ENCODE measurements at places on chromosomes 11 and 22.

GRCh38 chr11:11217929-11218628 lies 135.0 kb downstream of the CSNK2A3 start:
- DNase-seq: no peak

DNA sequence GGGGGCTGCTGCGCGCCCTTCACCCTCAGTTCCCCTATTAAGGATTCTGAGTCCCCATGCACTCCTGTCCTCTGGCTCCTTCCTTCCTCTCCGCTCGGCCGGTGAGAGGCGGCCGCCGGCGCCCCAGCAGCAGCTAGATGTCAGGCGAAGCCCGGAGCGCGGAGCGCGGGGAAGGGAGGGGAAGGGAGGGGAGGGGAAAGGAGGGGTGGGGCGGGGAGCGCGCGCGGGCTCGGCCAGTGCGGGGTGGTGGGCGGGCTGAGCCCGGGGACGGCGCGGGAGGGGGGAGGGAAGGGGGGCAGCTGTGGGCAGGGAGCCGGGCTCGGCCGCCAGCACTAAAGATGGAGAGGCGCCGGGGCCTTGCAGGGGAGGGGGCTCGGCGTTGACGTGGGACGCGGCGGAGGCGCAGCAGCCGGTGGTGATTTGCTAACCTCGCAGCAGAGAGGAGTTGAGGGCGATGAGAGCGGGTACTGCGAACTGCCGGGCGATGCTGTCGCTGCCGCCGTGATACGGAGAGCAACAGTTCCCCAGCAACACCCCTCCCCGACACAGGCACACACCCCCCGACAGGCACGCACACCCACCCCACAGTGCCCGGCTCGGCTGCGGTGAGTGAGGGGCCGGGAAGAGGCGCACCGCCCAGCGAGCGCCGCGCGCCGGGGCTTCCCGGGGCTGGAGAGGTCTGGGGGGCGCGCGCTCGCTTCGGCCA lies at the start of gene ZBTB16:
Gene ZBTB16, plus strand, starts transcription at position 434 of the 706 bp plus-strand sequence. CDS start 3,590 bp downstream, outside the sequence.
- DNase-seq: no peak

DNA sequence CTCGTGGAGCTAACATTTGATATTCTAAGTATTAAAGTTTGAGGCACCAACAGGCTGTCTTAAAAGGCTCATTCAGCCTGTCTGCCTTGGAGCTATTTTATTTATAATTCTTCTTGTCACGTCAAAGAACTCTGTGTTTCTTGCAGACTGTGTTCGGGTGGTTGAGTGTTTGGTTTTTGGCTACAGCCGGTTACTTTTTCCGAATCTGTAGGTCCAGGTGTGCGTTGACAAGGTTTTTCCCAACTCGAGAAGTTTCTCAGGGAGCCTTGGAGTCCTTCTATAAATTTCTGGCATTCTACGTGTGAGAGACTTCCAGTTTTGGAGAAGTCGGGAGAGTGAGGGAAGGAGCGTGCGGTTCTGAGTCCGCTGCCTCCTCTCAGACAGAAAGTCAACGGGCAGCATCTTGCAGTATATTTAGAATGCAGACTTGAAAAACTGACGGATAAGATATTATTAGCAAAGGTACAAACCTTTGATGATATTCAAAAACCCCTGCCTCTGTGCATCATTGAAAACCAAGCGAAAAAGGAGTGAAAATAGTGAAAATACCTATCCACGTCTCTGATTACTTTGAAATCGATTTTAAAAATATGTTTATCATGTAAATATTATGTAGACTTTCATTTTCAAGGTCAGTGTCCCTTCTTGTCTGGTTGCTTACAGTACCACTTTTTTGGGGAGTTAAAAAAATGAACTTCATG lies 85.2 kb upstream of the PPARA start:
- DNase-seq: peak; percentile 46

- DNase-seq: no peak
Measured at GRCh38 chr11:16111690-16112089, 244.7 kb downstream of the SOX6 start.

GRCh38 chr11:84795698-84796097 lies 831.4 kb downstream of the DLG2 start:
- DNase-seq: no peak

- no peak for DNase-seq
Measured at GRCh38 chr11:90639461-90639993, 416.7 kb upstream of the CHORDC1 start.

All from EH (cell line).